ENCODE measurements at places on chromosomes 2 and 18.

DNA sequence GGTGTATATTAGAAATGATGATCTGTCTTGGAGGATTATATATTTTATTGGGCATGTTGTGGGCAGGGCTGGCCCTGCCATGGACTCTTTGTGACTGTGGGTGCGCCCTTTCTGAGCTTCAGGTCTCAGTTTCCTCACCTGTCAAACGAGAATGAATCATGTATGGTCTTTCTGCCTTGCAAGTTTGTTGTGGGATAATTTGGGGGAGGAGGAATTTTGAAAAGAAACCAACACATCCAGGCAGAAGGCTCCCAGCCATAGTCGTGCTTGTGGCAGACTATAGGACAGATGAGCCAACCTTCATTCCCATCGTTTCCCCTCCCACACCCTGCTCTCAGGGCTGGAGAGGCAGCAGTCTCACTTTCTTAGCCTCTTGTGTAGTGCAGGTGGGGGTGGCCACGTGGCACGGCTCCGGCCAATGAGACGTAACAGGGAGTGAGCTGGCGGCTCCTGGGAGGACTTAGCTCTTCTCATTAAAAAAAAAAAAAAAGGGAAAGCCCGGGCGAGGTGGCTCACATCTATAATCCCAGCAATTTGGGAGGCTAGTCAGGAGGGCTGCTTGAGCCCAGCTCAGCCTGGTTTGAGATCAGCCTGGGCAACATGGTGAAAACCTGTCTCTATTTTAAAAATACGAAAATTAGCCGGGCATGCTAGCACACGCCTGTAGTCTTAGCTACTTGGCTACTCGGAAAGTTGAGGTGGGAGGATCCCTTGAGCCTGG, 63.1 kb downstream of the RHOB start:
- H3K27ac ChIP-seq: no peak overlapping the region
- H3K4me3 ChIP-seq: no peak overlapping the region
- H3K4me1 ChIP-seq: no peaks in the 10 kb centered on the region

DNA sequence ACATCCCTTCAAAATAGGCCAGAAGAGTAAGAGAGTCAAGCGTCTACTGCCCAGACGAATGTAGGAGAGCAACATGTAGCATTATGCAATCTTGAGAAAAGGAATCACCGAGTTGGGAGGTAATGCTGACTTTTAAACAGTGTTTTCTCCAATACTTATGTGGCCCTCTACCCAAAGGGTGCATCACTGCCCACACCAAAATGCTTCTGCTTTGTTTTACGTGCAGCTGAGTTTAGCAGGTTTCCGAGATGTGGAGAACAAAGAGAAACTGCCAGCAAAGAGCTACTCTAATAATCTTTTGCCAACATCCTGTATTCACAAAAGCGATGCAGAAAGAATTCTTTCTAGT, 63.4 kb upstream of the ZEB2 start:
- H3K4me3 ChIP-seq: no peak overlapping the region
- H3K4me1 ChIP-seq: no peaks in the 10 kb centered on the region
- DNase-seq: no peak

DNA sequence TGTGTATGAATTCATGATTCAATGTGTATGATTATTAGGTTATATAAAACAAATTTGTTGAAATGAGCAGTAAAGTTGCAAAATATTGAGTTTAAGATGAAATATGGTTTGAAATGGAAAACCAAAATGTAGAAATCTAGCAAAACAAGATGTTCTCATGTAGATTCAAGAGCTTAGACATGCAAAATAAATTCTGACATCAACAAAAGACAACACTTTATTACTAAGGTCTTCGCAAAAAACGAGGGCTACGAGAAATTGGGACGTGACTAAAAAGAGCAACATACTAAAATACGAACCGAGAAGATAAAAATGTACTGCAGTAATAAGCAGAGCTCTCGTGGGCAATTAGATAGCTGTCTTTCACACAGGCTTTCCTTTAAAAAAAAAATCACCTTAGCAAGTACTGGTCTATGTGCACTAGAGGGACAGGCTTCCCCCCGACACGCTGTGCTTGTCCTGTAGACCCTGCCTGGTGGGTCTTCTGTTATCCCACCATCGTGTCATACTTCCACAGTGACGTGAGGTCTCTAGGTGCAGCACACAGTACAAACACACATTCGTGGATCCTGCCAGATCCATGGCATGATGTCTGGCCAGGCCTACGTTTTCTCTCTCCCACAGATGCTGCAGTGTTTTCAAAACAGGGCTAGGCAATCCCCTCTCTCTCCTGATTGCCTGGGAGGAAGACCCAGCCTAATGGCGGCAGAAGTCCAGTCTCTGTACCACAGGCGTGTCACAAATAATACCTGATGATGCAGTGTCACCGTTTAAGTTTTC, 240.8 kb downstream of the TCF4 start:
- no peak overlapping the region for H3K4me3 ChIP-seq
- no peaks in the 10 kb centered on the region for H3K4me1 ChIP-seq
- no peak for DNase-seq
- H3K27ac ChIP-seq: no peak overlapping the region

GRCh38 chr2:146465460-146465859, 1379.4 kb upstream of the ACVR2A start:
- H3K4me3 ChIP-seq: no peak overlapping the region
- DNase-seq: no peak
- H3K36me3 ChIP-seq: no peaks in the 10 kb centered on the region
- no peaks in the 10 kb centered on the region for H3K27me3 ChIP-seq
- no peaks in the 10 kb centered on the region for H3K4me1 ChIP-seq

DNA sequence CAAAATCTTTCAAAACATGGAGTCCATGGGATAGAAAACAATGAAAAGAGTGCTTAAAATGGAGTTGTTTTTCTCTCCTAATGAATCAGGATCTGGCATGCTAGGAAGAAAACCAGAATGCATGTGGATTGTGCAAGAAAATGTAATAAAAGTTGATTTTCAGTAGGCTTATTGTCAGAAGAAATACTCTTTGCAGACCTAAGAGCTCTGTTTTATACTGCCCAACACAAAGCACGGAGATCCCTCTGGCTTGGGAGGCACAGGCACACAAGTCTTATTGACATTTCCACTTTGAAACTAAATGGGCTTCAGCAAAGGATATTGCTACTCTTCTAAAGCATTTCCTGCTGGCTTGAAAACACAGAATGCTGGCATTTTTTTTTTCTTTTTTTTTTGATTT, 15.5 kb upstream of the DAPL1 start:
- no peaks in the 10 kb centered on the region for H3K4me1 ChIP-seq
- no peaks in the 10 kb centered on the region for H3K36me3 ChIP-seq
- DNase-seq: no peak
- no peak overlapping the region for H3K4me3 ChIP-seq
- H3K27me3 ChIP-seq: no peaks in the 10 kb centered on the region
